ENCODE measurements at places on chromosomes 7 and 10. TPM values are rescaled to one million over a fixed set of nuclear protein-coding genes. Genes with fewer than 3 reads are reported as not detected.

DNA sequence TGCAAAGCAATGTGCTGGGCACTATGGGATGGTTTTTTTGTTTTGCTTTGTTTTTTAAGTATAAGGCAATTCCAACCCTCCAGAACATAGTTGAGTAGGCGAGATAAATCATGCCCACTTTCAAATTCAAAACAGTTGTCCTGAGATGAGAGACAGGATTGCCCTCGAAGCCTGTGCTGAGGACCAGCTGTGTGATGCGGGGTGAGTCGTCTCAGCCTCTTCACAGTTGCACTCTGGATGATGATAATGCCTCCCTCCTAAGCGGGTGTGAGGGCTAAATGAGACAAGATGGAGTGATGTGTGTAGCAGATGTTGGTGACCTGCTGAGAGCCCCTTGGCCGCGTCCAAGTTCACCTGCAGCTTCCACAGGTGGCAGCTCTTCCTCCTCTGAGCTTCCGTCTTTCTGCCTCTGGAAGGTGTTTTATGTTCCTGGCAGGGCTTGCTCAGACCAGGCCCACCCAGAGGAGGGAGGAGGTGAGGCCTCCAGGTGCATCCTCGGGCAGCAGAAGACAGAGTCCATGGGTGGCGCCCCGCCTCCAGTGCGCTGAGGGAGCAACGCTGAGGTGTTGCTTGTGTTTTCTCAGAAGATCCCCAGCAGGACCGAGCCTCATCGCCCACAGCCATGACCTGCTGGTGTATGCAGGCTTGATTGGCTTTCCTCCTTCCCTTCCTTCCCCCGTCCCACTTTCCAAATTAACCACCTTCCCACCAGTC, 30.6 kb downstream of the ECHDC3 start:
- DNase-seq: no peak

DNA sequence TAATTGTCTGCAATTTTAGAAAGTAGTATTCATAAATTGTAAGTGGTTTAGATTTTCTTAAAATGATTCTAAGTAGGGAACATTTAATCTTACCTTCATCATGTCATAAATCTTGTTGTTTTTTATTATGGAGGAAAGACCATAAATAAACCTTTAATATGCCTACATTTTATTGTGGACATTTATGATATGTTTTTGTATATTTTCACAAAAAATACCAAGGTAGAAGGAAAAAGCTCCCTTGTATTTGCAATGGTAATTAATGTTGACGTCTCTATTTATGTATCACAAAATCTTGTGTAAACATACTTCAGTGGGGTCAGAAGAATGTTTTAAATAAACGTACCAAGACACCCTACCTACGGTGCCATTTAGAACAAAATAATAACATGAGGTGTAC, 155.7 kb upstream of the FAM171A1 start:
- DNase-seq: no peak

DNA sequence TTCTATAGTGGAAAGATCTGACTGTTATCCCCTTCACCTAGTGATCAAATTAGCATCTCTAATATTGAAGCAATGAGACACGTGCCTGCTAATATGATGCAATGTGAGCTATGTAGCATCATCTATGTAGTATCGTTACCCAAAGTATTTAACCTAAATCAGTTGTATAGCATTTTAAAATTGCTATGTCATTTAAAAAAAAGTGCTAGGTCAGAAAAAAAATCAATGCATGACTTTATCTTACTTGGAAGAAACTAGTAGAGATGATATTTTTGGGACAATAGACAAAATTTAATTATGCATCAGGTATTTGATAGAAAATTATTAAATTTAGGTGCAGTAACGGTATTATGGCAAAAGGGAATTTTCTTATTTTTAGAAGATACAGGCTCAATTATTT, 157.3 kb downstream of the CCDC71L start:
- no peak for DNase-seq

GRCh38 chr7:149859369-149859768, 14.4 kb upstream of the ATP6V0E2 start:
- no peak for DNase-seq

DNA sequence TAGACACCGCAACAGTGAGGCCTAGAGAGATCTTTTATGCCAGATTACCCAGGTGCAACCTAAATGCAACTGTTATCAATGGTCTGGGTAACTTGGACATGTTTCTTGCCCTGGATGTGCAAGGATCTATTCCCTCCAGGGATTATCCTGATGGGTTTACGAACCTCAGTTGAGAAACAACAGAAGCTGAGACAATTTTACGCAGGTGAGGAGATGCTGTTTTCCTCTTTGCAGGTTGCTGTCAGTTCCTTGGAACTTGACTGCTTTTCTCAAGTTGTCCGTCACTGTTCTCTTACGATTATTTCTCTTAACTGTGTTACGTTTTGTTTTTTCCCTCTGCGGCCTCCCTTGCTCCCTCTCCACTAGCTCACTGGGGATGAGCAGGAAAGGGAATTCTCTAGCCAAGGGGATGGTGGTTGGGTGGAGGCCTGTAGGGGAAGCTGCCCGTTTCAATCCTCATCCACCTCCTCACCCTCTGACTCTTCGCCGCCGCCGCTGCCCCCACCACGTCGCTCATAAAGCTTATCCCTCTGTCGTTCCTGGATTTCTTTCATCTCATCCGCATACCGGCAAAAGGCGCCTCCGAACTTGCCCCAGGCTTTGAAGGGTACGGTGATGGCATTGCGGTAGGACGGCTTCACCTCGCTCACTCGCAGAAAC, 1.2 kb downstream of the PURB start:
- DNase-seq: no peak

- no peak for DNase-seq
Observed at GRCh38 chr10:42646687-42647640, 8.6 kb upstream of the ZNF33B start.

GRCh38 chr10:26407406-26407969, 30.7 kb upstream of the APBB1IP start:
- DNase-seq: no peak

- no peak for DNase-seq
Observed at GRCh38 chr7:7869036-7869435, 99.6 kb upstream of the GLCCI1 start.

DNA sequence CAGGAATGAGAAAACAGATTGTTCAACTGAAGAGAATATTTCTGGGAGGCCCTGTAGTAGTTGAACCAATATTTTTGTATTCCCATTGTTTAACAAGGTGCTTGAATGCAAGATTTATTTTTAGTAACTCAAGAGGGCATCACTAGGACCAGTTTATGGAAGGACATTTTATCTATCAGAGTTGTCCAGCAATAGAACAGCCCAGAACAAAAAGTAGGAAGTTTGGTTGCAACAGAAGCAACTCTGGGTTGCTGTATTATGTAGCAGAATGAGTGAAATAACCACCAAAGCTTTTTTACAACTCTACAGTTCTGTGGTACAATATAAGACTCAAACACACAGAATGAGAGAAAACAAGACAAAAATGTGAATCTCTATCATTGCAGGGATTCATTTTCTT, 34.7 kb downstream of the CPED1 start:
- no peak for DNase-seq

DNA sequence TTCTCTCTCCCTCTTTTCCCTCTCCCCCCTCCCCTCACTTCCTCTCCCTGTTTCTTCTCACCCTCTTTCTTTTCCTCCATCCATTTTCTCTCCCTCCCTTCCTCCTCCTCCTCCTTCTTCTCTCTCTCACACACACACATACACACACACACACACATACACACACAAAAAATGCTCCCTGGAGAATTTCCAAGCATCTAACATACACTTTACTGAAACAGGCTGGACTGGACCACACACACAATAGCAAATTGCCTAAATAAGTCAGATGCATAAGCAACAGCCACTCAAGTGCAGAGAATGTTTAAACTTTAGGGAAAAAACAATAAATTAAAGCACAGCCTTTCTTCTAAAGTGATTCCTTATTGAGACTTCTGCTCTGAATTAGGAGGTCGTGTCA, 267.7 kb downstream of the FGFR2 start:
- no peak for DNase-seq

GRCh38 chr7:69177941-69178494, 420.3 kb upstream of the AUTS2 start:
- DNase-seq: no peak

- no peak for DNase-seq
Observed at GRCh38 chr7:79497728-79498127, 44.3 kb upstream of the MAGI2 start.

DNA sequence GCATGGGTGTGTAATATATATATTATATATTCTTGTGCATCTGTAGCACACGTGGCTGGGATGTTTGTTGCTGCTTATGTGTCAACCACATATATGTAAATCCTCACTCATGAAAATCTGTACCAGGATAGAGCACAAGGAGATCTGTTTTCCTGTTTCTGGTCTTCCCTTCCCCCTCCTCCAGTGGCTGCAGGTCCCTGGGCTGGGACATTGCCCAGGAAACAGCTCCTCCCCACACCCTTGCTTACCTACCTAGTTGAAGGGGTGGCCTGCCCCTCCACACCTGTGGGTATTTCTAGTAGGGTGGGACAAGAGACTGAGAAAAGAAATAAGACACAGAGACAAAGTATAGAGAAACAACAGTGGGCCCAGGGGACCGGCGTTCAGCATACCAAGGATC, 2.2 kb downstream of the SFXN3 start:
- no peak for DNase-seq

DNA sequence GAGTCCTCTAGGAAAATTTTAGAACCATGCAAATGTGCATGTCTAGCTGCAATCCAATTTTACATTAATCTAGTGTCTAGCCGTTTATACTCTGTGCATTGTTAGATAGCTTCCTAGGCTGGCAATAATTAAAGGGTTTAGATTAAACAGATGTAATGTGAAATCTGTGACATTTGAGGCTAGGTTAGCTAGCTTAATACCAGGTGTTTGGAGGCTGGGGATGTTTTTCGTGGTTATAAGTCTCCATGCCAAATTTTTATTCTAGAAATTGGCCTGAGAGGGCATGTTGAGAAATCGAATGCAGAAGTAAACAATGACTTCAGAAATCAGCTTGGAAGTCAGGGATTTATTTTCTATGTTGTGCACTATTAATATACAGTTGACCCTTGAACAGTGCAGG, 94.2 kb downstream of the ST7 start:
- DNase-seq: no peak

GRCh38 chr10:124697443-124697836, 46.7 kb downstream of the FAM53B start:
- DNase-seq: no peak

- DNase-seq: no peak
Observed at GRCh38 chr7:55177068-55177530, 158.3 kb downstream of the EGFR start.

DNA sequence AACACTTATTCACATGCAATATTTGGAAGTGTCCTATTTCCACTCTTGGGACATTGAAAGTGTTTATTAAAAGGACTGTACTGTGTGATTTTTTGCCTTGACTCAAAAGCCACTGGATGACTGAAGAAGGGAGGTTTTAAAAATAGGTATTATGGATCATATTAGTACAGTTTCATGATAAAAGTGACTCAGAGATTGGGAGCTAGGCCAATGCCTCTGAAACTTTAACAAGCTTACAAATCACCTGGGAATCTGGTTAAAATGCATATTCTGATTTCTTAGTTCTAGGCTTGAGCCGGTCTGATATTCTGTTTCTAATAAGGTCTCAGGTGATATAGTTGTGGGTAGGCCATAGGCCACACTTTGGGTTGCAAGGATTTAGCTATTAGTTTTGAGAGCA, 191.2 kb downstream of the PLXDC2 start:
- DNase-seq: no peak

DNA sequence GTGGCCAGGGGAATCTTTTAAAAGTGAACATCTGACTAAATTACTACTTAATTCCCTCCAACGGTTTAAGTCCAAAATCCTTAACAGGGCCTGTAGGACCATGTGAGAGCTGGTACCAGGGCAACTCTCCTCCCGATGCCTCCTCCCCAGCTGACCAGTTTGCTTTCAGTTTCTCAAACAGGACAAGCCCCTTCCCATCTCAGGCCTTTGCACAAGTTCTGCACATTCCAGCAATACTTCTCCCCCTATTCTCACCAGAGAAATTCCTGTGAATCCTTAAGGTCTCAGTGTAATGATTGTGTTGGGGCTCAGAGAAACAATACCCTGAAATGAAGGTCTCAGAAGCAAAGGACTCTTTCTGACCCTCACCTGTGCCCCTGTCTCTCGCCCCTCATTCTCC, 8.0 kb upstream of the CALHM1 start:
- no peak for DNase-seq

GRCh38 chr7:490461-491291, 29.0 kb downstream of the PDGFA start:
- no peak for DNase-seq

DNA sequence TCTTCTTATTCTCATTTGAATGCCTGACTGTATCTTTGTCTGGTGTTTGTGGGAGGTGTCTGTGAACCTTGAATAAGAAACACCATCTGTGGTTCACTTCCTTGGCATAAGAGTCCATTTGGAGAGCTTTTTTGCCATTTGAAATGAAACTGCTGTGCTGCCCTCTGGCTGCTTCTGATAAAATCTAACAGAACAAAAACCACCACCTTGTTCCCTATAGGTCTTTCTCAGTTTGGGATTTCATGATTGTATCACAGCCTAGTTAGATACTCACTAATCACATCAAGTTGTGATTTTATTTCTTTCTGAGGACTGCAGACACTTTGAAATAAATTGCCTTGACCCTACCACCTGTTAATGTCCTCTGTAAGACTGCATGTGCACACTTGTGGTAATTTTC, 102.7 kb upstream of the FAM13C start:
- no peak for DNase-seq

- no peak for DNase-seq
Observed at GRCh38 chr10:46225597-46225996, 61.2 kb upstream of the ANTXRL start.

DNA sequence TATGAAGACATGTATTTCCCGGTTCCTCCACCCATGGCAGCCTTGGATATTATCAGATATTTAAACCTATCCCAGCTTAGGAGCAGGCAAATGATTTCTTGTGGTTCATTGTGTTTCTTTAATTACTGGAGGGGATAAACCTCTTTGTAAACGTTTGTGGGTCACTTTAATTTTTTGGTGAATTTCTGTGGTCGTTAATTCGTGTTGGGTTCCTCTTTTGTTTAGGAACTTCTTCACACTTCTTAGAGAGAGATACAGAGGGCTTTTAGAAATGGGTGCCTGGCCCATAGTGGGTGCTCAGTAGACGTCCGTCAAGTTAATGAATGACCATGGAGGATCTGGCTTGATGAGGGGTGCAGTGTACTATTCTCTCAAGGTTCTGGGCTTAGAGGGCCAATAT, 27.2 kb upstream of the NUB1 start:
- DNase-seq: no peak

- no peak for DNase-seq
Observed at GRCh38 chr7:56019501-56019900, 31.7 kb downstream of the PSPH start.

GRCh38 chr7:7772397-7772821, 54.0 kb upstream of the RPA3 start:
- DNase-seq: no peak

GRCh38 chr10:70760271-70760787, 24.8 kb downstream of the TBATA start:
- no peak for DNase-seq

GARIN1A gene
- total RNA-seq: 1.7 TPM

CADPS2 gene
- 20.9 TPM for total RNA-seq

HOXA6 gene
- not detected for total RNA-seq

VAX1 gene
- 1.2 TPM for total RNA-seq

ANKRD2 gene
- not detected for total RNA-seq

GIMAP6 gene
- 5.5 TPM for total RNA-seq

TEX36 gene
- not detected for total RNA-seq

NKX2-3 gene
- total RNA-seq: not detected

RTKN2 gene
- 7.5 TPM for total RNA-seq

NSMCE4A gene
- 37.0 TPM for total RNA-seq

RAB19 gene
- not detected for total RNA-seq

ZNF273 gene
- total RNA-seq: 43.8 TPM

SCRN1 gene
- total RNA-seq: 129 TPM

Measured in occipital lobe (tissue), 3 donors.